ENCODE measurements at places on chromosomes 3 and 15.

DNA sequence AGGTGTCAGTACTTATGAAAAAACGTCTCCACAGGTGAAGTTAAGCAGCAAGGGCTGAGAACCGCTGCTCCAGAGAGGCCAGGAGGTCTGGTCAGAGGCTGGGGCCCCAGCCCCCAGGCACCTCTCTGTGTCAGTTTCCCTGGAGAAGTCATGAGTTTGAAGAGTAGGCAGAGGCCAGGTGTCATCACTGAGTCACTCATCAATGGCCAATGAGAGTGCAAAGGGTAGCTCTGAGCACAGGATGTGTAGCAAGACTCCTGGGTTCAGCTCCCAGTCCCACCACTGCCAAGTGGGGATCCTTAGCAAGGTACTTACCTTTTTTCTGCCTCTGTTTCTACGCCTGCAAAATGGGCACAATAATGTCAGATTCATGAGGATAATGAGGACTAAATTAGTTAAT, 47.9 kb downstream of the CORO2B start:
- DNase-seq: no peak

DNA sequence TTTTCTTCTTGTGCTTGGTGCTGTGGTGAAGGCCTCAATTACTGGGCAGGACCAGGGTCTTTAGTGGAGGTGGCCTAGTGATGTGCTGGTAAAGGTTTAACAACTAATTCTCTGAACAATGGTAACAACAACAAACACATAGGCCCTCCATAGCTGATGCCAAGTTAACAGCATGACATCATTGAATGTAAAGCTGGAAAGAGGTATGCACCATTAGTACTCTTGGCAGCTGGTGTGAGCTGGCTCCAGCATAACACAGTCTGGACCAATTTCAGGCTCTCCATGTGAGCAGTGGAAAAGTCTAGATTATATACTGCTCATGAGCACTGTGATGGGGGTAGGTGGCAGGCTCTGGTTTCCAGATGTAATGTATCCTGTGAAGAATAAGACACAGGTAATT, 61.8 kb downstream of the SLC7A14 start:
- DNase-seq: no peak

GRCh38 chr3:160472344-160472743, 22.8 kb upstream of the TRIM59 start:
- no peak for DNase-seq

GRCh38 chr15:32870240-32871033, 152.6 kb downstream of the GREM1 start:
- DNase-seq: no peak

- DNase-seq: no peak
These were observed 56.4 kb downstream of the NCEH1 start for GRCh38 chr3:172654470-172654869.

DNA sequence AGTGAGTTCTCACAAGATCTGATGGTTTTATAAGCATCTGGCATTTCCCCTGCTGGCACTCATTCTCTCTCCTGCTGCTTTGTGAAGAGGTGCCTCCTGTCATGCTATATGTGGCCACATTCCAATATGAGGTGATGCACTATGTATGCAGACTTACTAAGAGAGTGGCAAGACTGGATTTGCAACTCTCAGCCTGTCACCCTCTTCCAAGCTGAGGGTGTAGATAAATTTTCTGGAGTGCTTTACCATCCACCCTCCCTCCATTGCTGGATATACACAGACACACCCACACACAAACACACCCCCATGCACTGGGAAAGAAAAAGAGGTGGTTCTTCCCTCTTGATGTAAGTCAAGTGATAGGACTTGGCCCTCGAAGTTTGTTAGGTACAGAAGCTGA, 30.2 kb upstream of the CHMP2B start:
- DNase-seq: no peak

- DNase-seq: no peak
These were observed 74.0 kb upstream of the UBE2E2 start for GRCh38 chr3:23129117-23129516.

Measured in caudate nucleus (tissue), 63 donors.